GM18507 (cell line): ENCODE measurements at places on chromosomes 12 and 14.

GRCh38 chr14:89702073-89702875 is 252.3 kb downstream of the EFCAB11 start:
- DNase-seq = no peak

- no peak for DNase-seq
These were observed 7.9 kb downstream of the GCN1 start for GRCh38 chr12:120186654-120187053.

- no peak for DNase-seq
These were observed 37.2 kb upstream of the MON2 start for GRCh38 chr12:62429457-62429856.

DNA sequence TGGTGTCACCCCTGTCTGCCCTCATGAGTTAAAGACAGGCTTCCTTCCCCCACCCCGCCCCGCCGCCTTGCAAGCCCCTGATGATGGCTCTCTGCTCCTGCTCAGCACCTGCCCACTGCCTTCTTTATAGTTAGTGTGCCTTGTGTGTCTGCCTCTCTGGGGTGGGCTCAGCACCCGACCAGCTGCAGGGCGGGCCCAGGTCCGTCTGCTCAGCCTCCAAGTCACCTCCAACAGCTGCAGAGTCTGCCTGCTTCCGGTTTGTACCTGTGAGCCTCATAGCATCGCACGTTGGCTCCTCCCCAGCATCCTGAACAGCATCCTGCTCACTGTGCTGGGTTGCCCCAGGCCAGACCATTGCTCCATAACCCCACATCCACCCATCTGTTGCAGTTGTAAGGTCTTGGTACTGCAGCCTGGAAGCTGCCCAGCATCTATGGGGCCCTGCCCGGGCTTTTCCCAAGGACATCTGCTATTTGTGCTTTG is 3.5 kb downstream of the TGFB3 start:
- no peak for DNase-seq

- no peak for DNase-seq
These were observed 222.6 kb downstream of the ACSS3 start for GRCh38 chr12:81300454-81300853.

DNA sequence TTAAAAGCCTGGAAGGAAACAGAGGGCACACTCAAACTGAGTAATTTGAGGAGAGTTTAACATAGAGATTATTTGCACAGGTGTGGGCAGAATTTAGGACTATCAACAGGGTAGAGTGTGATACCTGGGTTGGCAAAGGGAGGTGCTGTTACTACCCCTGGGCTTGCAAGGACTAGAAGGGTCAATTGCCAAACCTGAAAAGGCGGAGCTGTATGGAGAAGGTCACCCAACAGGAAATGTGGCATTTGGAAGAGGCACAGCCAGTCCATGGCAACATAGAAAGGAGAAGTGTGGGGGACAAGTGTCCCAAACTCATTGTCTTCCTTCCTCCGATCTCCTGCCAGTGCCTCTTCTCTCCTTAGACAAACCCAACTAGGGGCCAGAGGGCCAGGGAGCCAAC is 21.6 kb upstream of the MED13L start:
- DNase-seq = no peak
